ENCODE measurements at places on chromosomes 2 and 18.

DNA sequence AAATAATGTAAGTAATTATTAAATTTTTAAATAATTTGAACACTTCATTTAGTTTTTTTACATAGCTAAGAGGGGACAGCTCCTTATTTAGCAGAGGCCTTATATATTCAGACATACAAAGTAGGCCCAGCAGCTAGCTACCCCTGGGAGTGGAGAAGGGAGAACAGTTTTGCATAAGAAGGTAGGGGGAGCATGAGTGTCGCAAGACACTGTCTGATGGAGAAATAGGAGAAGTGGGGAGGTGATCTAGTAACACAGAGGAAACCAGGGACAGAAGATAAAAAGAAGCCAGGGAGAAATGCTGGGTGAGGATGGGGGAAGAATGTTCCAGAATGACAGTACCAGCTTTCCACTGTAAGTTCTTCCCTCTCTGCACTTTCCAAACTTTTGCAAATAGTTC lies 16.0 kb upstream of the RGPD4 start:
- DNase-seq: no peak

DNA sequence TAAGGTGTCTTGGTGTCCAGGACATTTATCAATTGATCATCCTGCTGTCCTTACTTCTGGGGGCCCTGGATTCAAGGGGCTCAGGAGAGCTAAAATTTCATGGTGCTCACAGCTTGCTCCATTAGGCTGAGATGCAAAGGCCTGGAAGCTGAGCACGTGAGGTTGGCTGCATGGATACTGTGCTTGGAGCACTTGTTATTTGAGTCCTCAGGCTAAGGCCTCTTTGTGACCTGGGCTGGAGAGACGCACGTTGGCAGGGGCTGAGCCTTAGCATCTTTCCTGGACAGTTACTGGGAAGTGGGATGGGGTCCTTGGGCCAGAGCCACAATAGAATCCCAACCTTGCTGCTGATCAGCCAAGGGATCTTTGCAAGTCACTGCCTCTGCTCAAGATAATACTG lies 151.2 kb upstream of the HS6ST1 start:
- no peak for DNase-seq

DNA sequence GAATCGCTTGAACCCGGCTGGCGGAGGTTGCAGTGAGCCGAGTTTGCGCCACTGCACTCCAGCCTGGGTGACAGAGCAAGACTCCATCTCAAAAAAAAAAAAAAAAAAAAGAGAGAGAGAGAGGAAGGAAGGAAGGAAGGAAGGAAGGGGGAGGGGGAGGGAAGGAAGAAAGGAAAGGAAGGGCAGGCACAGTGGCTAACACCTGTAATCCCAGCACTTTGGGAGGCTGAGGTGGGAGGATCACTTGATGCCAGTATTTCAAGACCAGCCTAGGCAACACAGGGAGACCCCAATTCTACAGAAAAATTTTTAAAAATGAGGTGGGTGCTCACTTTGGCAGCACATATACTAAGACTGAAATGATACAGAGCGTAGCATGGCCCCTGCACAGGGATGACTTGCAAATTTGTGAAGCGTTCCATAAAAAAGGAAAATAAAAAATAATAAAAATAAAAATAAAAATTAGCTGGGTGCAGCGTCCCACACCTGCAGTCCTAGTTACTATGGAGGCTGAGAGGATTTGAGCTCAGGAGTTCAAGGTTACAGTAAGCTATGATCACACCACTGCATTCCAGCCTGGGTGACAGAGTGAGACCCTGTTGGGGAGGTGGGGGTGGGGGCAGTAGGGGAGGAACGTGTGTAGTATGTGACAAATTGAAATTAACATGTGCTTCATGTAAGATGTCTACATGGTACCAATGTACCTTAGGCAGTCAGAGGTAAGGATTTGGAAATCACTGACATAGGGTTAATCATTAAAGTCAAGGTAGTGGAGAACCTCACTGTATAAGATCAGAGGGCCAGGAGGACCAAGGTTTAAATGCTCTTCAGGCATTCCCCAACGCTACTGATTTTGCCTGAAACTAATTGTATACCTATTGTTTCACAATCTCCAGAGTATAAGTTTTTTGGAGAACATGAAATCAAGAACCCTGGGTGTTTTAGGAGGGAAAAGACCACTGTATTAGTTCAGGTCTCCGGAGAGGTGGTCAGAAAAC lies 1.4 kb downstream of the WDCP start:
- no peak for DNase-seq

- DNase-seq: no peak
Observed at GRCh38 chr2:201909348-201909747, 103.0 kb downstream of the CDK15 start.

DNA sequence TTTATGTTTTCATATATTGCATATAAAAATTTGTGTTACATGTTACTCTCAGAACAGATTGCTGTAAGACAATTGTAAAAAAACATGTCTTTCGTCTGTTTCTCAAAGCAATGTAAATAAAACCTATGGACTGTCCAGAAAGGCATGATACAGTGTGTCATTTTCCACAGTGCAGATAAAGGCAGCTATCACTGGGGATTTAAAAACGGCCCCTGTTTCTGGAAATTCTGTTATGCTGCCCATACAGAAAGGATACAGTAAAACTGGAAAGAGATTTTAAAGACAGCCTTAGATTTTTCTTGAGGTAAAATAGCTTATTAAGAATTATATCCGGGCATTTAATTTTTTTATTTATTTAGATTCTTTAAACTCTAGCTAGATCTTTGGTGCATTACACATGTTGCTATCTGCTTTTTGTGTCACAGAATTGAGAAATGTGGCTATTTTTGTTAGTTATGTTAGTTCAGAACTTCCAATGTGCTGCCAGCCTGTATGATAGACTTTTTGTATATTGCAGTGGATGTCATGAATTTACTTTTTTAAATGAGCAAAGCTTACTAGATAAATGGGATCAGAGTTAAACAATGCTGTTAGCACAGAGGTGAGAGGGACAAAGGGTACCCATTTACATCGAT lies 859 bp upstream of the INO80D start:
- DNase-seq: no peak

DNA sequence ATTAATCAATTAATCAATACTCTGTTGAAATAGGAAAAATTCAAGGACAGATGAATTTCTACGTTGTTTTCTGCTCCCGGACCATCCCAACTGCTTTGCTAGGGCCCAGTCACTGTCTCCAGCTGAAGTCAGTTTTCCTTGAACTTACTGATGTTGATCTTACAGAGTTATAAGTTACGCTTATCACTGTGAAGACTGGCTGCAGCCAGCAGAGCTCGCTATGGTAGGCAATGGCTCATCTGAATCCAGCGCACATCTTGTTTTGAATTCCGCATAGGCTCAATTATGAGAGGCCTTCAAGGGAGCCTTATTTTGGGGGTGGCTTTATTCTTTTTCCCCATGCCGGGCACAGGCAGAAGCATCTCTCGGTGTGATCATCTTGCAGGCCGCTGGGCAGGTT lies 2.7 kb downstream of the MC2R start:
- no peak for DNase-seq

DNA sequence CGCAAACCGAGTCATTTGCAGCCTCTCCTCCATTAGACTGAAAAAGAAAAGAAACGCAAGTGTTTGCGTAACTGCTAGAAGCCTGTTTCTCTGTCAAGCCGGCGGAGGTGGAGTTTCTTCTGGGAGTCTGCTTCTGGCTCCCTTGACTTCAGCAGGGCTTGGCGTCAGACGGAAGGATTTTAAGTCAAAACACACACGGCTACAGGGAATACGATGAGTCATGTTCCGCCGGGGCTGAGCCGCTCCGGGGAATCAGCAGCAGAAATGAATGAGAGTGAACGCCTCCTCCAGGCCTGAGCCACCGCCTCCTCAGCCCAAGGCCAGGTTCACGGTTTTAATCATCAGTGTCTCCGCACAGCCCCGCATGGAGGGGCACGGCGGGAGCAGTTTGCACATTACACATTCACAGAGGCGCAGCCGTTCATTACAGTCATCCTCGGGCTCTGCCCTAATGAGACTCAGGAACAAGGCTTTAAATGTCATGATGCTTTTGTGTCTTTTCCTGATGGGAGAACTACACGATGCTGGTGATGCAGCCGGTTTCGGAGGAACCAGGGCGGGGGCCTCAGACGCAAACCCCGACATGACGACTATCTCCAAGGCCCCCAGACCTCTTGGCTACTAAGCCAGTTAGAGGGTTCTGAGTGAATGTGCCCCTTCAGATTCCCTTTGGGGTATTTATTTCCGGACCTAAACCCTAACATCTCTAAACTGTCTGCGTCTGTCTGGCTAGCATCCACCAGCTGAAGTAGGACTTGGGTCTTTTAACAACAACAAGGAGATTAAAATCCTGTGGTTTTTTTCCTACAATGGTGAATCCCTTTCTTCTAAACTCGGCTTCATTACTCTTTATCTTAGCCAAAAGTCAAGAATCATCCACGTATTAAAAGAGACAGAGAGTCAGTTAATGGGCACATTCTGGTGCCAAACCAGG lies 11.1 kb upstream of the SCG2 start:
- peak; percentile 2 for DNase-seq

DNA sequence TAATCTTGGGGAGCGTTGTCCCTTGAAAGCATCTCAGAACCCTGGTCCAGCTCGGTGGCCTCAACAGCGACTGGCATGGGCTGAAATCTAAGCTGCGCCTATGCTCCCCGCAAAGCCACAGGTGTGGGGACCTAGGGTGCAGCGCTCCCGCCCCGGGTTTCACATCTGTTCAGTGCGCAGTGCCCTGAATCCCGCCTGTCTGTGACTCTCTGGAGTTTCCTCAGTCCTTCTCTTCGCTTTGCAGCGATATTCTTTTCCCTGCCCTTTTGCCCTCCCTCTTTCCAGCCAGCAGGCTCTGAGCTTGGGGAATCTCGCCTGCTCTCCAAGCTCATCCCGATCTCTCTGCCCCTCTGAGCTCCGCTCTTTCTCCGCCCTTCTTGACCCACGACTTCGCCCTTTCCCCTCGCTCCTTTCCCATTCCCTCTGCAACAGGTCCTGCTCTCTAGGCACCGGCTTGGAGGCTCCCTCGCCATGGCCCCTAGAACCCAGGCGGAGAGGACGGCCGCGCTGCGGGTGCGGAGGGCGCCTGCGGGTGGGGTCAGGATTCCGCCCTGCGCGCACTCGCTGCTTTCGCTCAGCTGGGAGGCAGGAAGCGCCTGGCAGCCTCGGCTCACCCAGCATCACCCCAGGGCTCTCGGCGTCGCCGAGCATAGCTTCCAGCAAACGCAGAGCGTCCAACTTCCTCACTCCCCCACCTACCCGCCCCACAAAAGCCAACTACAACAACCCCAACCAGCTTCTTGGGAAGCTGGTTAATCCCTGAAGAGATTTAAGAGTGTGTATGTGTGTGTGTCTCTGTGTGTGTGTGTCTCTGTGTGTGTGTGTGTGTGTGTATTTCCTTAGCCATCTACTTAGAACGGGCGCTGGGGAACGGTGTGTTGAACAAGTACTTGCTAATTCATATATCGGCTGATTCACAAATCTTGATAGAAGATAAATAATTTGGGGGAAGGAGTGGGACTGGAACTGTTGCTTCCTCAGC lies 1.1 kb downstream of the GRP start:
- peak; percentile 42 for DNase-seq

DNA sequence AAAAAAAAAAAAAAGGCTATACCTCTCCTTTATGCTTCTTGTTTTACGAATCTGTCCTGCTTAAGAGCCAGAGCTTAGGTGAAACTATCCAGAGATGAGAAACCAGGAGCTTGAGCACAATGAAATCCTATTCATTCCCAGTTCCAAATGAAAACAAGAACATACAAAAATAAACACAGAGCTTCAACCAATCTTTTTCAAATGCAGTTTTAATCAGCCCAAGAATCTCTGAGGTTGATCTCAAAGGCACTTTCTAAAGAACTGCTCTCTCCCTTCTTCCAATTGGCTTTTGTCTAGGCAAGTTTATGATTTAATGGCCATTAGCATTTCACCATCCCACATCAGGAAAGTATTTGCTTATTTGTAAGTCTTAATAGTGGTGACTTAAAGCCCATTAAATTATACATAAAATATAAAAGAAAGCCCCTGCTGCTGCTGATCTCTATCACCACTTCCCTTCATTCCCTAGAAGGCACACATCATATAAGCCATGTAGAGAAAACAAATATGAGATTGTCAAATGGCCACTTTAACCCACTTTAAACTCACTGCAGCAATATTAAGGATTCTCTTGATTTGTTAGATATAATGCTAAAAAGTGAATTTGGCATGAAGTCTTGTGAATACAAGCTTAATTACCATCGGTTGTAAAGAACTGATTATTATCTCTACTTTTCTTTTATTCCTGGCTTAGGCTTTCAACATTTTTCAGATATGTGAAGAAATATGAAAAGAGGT lies 29.3 kb upstream of the SCN9A start:
- no peak for DNase-seq

DNA sequence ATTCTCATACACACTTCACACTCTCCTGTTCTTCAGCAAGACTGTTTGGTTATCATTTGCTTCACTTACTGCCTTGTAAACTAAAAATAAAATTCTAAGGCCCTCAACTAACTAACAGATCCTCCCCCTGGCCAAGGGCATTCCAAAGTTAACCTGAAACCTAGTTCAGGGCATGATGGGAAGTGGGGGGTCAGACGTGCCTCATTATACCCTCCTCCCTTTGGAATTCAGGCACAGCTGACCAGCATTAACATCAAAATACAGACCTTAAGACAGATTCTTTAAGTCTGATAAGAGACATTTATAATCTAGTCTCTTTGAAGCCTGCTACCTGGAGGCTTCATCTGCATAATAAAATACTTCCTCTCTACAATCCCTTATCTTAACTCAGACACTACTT lies 221.0 kb downstream of the NOL4 start:
- no peak for DNase-seq

GRCh38 chr2:227615906-227616305 lies 1.3 kb upstream of the SCYGR3 start:
- DNase-seq: no peak

- no peak for DNase-seq
Observed at GRCh38 chr18:79416022-79416676, 20.4 kb downstream of the NFATC1 start.

DNA sequence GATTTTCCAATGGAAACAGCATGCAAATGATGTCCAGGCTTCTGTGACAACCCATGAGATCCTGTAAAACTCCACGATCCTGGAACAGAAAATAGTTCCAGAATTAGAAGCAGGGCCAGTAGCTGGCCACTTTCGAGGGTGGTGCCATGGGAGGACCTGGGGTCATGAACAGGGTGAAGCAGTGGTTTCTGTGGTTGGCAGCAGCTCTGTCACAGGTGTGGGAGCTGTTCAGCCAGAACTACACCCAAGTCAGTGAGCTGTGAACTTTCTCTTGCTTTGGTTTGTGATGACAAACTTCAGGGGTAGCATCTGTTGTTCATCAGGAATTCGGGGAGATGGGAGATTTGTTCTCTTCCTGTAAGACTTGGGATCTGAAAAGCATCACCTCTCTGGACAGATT lies 314.4 kb upstream of the NT5C1B start:
- no peak for DNase-seq
